ENCODE measurements at places on chromosomes 16 and 17.
A peak's percentile ranks its signal among the peaks of the same experiment; 100 is the strongest.

- no peak for DNase-seq
These were observed 4.2 kb upstream of the GAA start for GRCh38 chr17:80097127-80097621.

- peak; percentile 57 for DNase-seq
These were observed 28.0 kb upstream of the SNN start for GRCh38 chr16:11639925-11640899.

DNA sequence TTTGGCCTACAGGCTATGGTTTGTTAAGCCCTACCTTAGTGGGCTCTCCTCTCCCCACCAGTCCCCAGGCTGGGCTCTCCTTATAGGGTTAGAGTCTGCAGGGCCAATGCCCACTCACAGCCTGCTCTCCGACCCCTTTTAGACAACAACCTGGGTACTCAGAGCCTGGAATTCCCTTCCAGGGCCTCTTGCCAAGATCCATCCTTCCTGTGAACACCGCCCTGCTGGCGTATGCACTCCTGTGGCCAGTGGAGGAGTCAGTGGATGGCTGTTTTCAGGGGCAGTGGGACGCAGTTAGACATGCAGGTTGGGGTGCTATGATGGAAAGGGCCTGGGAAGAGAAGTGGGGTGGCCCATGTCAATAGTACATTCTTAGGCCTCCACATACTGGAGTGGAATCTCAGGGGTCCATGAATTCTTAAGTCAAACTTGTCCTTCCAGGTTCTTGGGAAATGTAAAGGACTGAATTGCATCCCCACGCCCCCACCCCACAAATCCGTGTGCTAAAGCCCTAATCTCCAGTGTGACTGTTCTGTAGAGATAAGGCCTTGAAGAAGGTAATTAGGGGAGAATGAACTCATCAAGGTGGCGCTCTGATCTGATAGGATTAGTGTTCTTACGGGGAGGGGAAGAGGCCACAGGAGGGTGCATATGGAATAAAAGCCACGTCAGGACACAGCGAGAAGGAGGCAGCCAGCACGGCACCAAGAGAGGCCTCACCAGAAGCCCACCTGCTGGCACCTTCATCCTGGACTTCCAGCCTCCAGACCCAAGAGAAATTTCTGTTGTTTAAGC, 81.6 kb upstream of the CACNG5 start:
- no peak for DNase-seq

DNA sequence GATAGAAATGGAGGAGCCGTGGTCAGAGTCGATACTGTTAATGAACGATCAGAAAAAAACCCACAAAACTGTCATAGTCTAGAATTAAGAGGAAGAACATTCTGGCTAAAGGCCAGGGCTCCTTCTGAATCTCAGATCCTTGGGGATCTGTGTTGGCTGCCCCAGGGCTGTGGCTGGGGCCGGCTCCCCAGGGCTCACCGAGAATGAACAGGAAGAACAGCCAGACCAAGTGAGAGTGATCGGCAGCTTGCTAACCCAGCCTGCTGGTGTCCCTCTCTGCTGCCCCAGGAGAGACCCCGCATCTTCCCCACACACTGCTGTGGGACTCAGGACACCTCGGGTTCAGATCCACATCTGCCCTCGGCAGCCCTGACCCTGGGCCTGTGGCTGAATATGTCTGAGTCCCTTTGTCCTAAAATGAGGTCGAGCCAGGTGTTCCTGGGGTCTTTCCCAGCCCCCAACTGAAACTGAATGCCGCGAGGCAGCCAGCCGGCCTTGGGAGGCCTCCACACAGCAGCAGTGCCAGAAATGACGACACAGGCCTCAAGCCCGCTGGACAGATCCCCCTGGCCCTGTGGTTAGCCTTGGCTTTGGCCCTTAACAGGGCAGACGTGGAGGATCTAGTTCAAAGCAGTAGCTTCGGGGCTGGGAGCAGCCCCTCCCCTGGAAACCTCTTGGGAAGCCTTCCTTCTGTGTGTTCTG, 23.9 kb upstream of the CLEC18A start:
- DNase-seq: no peak

- DNase-seq: no peak
These were observed 70.8 kb upstream of the PMFBP1 start for GRCh38 chr16:72242757-72243156.

GRCh38 chr17:59371416-59372100, 40.1 kb downstream of the YPEL2 start:
- no peak for DNase-seq

- DNase-seq: peak; percentile 44
These were observed 25.4 kb downstream of the DNAJA2 start for GRCh38 chr16:46947900-46948547.

GRCh38 chr16:24088767-24089166, 167.4 kb upstream of the CACNG3 start:
- DNase-seq: no peak

GRCh38 chr17:17933775-17934174, 38.4 kb downstream of the TOM1L2 start:
- DNase-seq: no peak

DNA sequence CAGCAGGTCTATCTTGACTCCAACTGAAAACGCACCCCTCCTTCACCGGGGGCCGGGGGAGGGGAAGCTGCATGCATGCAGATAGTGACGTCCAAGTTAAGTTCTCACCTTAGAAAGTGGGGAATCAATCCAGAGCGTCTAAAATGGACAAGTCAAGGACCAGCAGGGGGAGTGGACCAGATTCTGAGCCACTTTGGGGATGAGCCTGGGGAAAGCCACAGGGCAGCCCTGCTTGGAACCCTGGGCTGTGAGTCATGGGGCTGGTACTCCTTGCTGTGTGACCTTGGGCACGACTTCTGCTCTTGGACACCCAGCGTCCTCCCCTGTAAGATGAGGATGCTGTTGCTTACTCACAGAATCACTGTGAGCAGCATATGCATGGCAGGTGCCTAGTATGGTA, 9.1 kb downstream of the TNFRSF13B start:
- DNase-seq: no peak

- peak; percentile 9 for DNase-seq
These were observed 91.8 kb upstream of the TMEM132E start for GRCh38 chr17:34487626-34488025.

GRCh38 chr16:47258874-47259461, 115.2 kb upstream of the NETO2 start:
- peak; percentile 23 for DNase-seq

DNA sequence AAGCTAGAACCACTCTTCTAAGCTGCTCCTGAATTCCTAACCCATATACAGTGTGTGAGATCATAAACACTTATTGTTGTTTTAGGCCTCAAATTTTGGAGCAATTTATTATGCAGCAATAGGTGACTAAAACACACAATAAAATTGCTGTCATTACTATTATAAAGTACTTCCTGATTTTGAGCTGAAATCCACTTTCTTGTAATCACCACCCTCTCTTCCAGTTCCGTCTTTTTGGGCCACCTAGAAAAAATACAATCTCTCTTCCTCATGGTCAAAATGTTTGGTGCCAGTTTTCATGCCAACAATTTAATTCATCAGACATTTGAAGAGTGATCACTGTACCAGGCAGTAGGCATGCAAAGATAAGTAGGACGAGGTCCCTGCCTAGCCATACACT, 43.3 kb upstream of the NF1 start:
- DNase-seq: no peak

- DNase-seq: no peak
These were observed 133.5 kb downstream of the FTO start for GRCh38 chr16:53837426-53837825.

- DNase-seq: no peak
These were observed 9.0 kb downstream of the TMEM11 start for GRCh38 chr17:21204935-21205334.

GRCh38 chr17:70968302-70968701, 799.0 kb downstream of the KCNJ2 start:
- DNase-seq: no peak

- no peak for DNase-seq
These were observed at the start of gene CHCT1 for GRCh38 chr17:60422162-60422665. Gene CHCT1 (plus strand): TSS chr17:60422489. CDS start chr17:60422593, 104 bp downstream.

DNA sequence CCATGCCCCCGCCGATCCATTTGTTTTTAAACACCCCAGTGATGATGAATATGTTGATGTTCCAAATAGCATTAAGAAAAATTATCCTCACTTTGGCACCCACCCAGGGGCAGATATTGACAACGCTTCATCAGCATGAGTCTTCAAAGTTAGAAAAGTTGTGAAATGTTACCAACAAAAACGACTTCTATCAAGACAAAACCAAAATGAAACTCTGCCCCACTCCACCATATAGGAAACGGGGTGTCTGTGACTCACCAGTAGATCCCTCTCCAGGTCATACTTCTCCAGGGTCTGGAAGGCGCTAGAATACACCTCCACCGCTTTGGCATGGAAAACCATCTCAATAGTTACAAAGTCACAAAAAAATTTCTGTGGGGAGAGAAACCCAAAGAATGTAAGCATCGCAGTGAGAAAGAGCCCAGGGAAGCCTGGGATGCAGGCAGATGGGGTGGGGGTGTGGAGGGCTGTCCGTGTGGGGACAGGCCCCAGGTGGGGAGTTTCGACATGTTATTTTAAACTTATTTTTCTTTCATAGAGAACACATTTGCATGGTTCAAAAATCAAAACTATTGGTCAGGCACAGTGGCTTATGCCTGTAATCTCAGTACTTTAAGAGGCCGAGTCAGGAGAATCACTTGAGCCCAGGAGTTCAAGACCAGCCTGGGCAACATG, 10.2 kb downstream of the CIBAR2 start:
- DNase-seq: no peak

GRCh38 chr16:383326-384051, 1.7 kb upstream of the PGAP6 start:
- DNase-seq: no peak

GRCh38 chr16:10988164-10988803, 43.9 kb downstream of the CLEC16A start:
- no peak for DNase-seq

DNA sequence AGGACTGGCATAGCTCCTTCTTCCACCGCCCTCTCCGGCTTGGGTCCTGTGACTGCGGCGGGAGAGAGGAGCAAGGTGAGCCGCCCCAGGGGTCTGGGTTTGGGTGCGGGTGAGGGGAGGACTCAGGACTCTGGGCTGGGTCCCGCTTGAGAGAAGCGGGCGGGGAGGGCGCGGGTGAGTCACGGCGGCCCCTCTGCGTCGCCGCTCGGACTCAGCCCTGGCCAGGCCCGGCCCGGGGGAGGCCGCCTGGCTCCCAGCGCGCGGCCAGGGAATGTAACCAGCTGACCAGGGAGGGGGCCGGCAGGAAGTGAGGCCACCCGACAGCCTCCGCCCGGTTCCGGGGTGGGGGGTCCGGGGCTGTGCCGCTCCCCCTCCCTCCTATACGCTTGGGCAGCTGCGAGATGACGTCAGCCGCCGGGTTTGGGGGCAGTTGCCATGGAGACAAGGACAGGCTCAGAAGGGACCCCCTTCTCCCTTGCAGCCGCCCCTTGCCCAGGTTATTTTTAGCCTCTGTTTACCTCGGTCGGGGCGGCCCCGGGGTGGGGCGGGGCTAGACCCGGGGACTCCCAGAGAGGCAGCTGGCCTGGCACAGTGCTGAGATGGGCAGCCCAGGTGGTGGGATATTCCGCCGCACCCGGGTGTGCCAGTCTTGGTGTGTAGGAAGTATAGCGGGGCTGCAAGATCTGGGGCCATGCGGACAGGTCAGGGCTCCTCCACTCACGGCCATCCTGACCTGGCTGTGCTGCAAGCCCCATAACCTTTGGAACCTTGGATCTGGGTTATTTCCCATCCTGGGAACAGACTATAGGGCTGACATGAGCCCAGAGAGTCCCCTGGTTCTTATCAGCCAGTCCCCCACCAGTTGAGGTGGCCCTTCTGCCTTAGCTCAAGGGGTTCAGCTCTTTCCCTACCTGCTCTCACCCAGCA, 1.6 kb downstream of the RIPOR1 start:
- no peak for DNase-seq

- DNase-seq: no peak
These were observed 163.8 kb upstream of the CACNG5 start for GRCh38 chr17:66671156-66671555.

Measured in SK-N-DZ (cell line).